ENCODE measurements at places on chromosomes 6 and 20.
A peak's percentile ranks its signal among the peaks of the same experiment; 100 is the strongest.

GRCh38 chr6:109655761-109656262 is 35.2 kb downstream of the AK9 start:
- no peak for DNase-seq

DNA sequence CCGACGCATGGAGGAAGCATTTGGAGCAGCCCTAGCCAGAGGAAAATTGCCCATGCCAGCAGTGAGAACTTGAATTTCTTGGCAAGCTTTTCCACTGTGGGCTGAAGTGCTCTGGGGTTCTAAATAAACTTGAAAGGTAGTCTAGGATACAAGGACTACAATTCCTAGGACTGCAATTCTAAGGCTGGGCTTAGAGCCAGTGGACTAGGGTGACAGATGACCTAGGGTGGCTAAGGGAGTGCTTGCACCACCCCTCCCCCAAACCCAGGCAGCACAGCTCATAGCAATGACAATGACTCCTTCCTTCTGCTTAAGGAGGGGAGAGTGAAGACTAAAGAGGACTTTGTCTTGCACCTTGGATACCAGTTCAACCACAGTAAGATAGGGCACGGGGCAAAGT is 122.3 kb downstream of the THBS2 start:
- DNase-seq = no peak

- peak; percentile 12 for DNase-seq
Observed at GRCh38 chr20:64011366-64011779, 24.6 kb upstream of the C20orf204 start.

DNA sequence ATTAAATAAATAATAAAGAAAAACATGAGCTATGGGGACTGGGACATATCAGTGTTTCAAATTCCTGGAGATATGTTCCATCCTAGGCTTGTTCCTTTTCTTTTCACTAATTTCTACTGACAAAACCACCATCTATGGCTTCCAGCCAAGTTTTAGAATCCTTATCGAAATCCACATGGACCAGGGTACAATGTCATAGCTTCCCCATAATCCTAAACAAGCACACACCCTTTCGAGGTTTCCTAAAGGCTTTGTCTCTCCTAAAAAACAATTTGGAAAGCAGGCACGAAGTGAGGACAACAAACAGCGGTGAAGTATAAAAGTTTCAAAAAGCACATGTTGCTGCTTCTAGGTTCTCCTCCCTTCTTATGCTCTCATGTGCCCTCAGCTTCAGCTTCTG is 13.3 kb upstream of the DST start:
- no peak for DNase-seq

- no peak for DNase-seq
Observed at GRCh38 chr6:83303426-83303825, 110.3 kb downstream of the RWDD2A start.

GRCh38 chr6:6411115-6411514 is 90.7 kb upstream of the F13A1 start:
- no peak for DNase-seq

GRCh38 chr6:14119784-14120183 is 2.2 kb downstream of the CD83 start:
- DNase-seq = no peak

DNA sequence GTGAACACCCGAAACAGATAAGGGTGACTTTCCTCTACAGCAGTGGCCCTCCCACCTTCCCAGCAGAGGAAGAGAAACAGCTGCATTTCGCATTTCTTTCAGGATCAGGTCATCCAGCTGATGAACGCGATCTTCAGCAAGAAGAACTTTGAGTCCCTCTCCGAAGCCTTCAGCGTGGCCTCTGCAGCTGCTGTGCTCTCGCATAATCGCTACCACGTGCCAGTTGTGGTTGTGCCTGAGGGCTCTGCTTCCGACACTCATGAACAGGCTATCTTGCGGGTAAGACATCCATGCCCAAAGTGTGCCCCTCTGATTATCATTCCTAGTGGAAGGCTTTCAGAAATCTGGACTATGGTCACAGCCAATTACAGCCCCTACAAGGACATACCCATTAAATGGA is 27.8 kb upstream of the MROH8 start:
- no peak for DNase-seq

GRCh38 chr6:69719602-69720193 is 77.1 kb downstream of the LMBRD1 start:
- DNase-seq = no peak

GRCh38 chr6:160122744-160123143 is 1.1 kb downstream of the SLC22A1 start:
- no peak for DNase-seq

DNA sequence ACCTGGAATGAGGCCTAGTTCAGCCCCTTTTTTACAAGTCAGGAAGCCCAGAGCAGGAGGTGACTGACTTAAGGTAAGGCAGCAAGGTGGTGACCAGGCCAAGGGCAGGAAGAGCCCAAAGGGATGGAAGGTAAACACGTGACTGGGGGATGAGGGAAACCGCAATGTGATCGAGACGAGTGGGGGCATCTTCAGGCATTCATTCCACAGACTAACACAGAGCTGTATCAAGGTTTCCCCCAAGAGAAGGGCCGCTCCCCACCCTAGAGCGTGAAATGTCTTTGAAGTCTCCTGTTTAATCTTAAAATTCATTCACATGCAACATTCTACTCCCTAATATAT is 76.3 kb upstream of the PIM1 start:
- no peak for DNase-seq

GRCh38 chr6:131488780-131489179 is 84.2 kb upstream of the ARG1 start:
- no peak for DNase-seq

- DNase-seq = no peak
Observed at GRCh38 chr6:14722704-14723103, 523.2 kb upstream of the JARID2 start.

DNA sequence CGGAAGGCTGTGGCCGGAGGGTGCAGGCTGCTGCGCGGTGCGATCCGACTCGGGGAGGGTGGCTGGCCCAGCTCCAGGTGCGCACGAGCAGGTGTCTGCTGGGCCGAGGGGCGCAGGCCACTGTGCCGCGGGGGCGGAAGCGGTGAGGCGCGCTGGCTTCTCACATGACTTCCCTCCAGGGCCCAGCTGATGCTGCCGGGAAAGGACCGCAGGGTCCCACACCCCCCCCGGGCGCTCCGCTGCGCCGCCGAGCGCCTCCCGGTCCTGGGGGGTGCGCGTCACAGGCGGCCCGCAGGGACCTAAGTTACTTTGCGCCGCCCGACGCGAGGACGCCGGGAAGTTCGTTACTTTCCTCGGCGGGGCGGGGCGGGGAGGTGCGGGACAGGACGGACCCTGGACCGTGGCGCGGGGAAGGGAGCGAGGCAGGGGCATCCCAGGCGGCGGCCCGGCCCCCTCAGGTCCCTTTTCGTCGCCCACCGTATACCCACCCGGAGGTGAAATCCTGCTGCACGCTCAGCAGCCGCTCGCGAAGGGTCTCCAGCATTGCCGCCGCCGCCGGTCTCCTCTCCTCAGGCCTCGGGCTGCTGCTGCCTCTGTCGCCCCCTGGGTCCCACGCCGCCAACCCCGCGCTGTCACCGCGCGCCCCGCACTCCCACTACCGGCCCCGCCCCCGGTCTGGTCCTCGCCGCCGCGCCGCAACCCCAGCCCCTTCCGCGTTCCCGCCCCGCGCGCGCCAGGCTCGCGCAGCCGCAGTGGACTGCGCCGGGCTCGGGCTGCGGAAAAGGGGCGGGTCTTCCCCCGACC is at the start of gene DTNBP1:
Gene DTNBP1, minus strand, starts transcription at position 703 of the 804 bp plus-strand sequence. Its CDS starts 159 bp downstream, at position 544.
- DNase-seq = peak; percentile 81

GRCh38 chr6:163228041-163228440 is 186.5 kb upstream of the QKI start:
- no peak for DNase-seq

DNA sequence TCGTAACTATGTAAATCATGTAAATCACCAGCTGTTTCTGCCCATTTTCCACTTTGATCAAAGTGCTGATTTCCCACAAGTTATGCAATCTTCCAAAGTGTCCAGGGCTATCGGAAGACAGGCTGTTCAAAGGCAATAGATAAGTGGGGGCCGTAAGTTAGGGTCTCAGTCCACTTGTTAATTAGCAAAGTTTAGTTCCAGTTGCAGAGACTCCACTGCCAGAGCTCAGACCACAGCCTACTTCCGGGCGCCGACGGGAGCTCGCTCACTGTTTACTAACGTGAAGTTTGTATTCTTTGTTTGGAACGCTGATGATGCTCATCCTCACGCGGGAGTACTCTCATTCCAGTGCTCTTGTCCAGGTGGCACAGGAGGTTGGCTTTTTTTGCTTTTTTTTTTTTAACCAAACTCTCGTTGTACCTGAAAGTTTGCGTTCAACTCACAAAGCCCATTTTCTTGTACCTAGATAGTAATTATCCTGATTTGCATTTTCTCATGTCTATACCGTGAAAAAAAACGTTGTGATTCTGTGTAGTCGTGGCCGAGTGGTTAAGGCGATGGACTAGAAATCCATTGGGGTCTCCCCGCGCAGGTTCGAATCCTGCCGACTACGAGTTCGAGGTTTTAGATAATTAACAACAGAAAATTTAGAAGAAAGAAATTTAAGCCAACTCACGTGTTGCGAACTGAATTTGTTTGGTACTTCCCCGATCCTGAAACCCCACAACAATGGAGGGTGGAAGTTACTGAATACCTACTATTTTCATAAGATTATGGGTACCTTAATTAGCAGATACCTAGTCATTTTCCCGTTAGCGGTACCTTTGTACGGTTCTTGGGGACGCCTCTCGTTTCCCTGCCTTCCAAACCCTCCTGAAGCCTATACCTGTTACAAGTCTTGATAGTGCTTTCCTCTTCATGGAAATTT is 29.9 kb upstream of the ZNF184 start:
- peak; percentile 66 for DNase-seq

GRCh38 chr20:11451793-11452291 is 465.9 kb upstream of the BTBD3 start:
- DNase-seq = no peak

GRCh38 chr6:4459032-4459431 is 317.2 kb upstream of the CDYL start:
- DNase-seq = no peak

GRCh38 chr6:155120034-155120433 is 124.9 kb downstream of the TIAM2 start:
- no peak for DNase-seq

DNA sequence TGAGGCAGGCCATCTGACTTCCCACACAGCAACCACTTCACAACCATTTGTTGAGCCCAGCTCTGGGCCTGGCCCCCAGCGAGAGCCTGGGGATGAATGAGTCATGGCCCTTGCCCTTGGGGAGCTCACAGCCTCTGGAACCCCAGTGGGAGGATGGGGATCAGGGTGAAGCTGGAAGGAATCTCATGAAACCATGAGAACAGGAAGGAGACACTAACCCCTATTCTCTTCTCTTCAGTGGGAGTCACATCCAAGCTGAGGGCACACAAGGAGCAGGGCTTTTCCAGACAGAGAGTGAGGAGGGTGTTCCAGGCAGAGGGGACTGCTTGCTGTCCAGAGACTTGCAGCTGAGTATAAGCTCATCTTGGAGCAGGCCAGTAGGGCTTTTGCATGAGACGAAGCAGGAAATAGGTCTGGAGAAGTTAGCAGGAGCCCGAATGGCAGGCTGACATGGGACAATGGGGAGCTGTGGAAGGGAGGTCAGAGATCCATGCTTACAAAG is 7.5 kb downstream of the FOXS1 start:
- DNase-seq = no peak

- no peak for DNase-seq
Observed at GRCh38 chr6:15870333-15871043, 207.7 kb upstream of the DTNBP1 start.

GRCh38 chr20:1265916-1266166 is 253 bp upstream of the SNPH start:
- DNase-seq = no peak

GRCh38 chr6:28515676-28516075 is at the start of gene GPX6:
TSS of gene GPX6 (minus strand) at chr6:28515793. CDS start at chr6:28515743, 50 bp downstream.
- no peak for DNase-seq

DNA sequence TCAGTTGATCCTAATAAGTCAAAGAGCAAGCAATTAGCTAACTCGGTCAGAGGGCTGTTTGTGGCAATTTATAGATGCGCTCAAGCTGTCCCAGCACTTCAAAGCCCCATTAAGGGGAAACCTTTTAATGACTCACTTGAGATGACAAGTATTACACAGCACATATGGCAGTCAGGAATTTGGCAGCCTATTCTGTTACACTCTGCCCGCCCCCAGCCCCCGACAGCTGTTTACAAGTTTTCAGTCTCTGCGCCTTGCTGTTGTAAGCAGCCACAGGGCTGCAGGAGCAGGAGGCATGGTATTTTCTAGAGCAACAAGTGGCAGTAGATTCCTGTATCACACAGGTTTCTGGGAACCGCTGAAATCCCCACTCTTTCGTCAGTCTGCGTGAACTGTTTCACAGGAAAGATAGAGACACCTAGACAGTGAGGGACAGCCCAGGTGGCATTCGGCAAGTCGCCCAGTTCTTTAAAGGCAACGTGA is 263.0 kb downstream of the FOXC1 start:
- no peak for DNase-seq

GRCh38 chr6:44630125-44631028 is 242.9 kb downstream of the CDC5L start:
- DNase-seq = peak; percentile 48

- no peak for DNase-seq
Observed at GRCh38 chr6:124226396-124226795, 422.7 kb downstream of the NKAIN2 start.

- DNase-seq = no peak
Observed at GRCh38 chr6:90256698-90257485, 39.8 kb downstream of the BACH2 start.

DNA sequence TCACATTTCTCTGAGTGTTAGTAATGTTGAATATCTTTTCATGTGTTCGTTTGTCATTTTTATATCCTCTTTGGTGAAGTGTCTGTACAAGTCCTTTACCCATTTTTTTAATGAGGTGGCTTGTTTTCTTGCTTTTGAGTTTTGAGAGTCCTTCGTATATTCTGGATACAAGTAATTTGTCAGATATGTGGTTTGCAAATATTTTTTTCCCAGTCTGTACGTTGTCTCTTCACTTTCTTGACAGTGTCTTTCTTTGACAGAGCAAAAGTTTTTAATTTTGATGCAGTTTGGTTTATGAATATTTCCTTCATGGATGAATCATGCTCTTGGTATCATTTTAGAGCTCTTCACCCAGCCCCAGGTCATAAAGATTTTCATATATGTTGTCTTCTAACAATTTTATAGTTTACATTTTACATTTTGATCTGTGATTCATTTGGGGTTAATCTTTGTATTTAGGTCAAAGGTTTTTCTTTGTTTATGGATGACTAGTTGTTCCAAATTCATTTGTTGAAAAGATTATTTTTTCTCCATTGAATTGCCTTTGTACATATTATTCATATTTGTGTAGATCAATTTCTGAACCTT is 152.5 kb downstream of the MRPL14 start:
- no peak for DNase-seq

GRCh38 chr6:116060572-116061283 is at the start of gene FRK:
TSS of gene FRK (minus strand) at chr6:116060891. CDS start at chr6:116060311, 580 bp downstream.
- DNase-seq = no peak

GRCh38 chr6:162385980-162386379 is 341.6 kb downstream of the PRKN start:
- DNase-seq = no peak

- DNase-seq = no peak
Observed at GRCh38 chr20:11231742-11232648, 558.2 kb upstream of the JAG1 start.

Data from stimulated activated naive CD8-positive, alpha-beta T cell treated with anti-CD3 and anti-CD28 coated beads, Interleukin-15, amount 100 ng/mL, for 72 hours (primary cell).